ENCODE measurements at places on chromosomes 2 and 18.
A peak's percentile ranks its signal among the peaks of the same experiment; 100 is the strongest.

- no peak for DNase-seq
These were observed 245.0 kb upstream of the RAB6C start for GRCh38 chr2:129734343-129735034.

- DNase-seq: no peak
These were observed 158.9 kb downstream of the LDLRAD4 start for GRCh38 chr18:13377496-13377895.

DNA sequence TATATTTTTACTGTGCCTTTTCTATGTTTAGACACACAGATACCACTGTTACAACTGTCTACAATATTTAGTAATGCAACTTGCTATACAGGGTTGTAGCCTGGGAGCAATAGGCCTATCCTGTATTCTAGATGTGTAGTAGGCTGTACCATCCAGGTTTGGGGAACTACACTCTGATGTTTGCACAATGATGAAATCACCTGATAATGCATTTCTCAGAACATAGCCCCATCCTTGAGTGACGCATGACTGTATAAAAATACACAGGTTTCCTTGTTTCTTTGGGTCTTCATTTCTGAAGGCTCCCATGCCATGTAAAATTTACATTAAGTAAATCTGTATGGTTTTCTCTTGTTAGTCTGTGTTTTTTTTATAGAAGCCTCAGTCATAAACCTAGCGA lies 270.9 kb upstream of the SKOR2 start:
- no peak for DNase-seq

DNA sequence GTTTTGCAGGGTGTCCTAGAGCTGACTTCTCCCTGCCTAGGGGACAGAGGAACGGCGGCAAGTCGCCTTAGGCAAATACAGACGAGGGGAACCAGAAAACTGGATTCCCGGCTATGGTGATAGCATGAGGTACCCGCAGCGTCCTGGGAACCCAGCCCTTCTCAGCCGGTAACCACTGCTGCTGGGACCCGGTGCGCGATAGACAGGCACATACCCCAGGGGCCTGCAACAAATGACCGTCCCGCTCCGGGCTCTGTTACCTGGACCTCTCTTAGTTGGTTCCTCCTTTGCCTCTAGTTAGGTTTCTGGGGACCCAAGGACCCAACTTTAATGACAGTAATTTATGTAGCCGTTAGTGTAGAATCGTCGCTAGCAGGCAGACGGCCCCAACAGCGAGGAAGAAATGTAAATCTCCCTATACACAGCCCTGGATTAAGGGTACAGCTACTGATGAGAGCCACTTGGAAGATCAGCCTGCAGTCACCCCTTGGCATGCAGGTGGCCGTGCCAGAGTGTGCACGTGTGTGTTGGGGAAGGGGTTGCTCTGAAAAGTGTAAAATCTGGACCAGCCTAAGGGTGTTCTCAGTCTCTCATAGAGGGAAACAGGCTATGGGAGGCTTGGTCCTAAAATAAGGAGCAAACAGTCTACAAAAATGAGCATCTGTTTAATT lies 819 bp upstream of the SERPINE2 start:
- no peak for DNase-seq

- no peak for DNase-seq
These were observed 296.5 kb upstream of the GYPC start for GRCh38 chr2:126359494-126359893.

GRCh38 chr2:134564549-134564948 lies 154.3 kb downstream of the TMEM163 start:
- DNase-seq: no peak

- no peak for DNase-seq
These were observed 381.8 kb downstream of the MTX2 start for GRCh38 chr2:176650838-176651555.

DNA sequence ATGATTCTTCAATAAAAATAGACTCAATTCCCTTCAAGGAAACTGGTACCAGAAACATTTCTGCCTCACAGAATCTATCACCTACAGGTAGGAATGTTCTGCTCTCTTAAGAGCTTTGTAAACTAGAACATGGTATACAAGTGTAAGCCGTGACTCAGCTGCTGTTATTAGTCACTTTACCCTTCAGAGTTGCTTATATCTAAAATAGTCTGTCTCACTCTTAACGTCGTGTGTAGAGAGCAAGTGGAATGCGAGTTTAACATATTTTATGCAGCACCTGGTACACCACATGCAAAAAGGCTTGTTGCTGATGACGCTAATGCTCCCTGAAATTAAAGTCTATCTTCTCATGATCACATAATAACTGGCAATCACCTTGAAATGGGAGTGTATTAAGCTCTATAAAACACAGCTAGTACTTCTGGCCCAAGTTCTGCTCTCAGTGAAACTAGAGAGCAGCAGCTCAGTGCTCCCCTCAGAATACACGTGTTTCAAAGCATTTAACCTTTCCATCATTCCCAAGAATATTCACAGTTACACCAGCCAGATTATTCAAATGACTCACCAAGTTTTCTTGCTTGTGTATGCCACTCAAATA lies 420.0 kb downstream of the ZEB2 start:
- no peak for DNase-seq

GRCh38 chr2:133691336-133691735 lies 123.1 kb upstream of the NCKAP5 start:
- no peak for DNase-seq

- DNase-seq: no peak
These were observed 106.1 kb downstream of the IRS1 start for GRCh38 chr2:226693521-226693920.

- no peak for DNase-seq
These were observed 479.3 kb upstream of the NXPH2 start for GRCh38 chr2:139259422-139260051.

- DNase-seq: no peak
These were observed 169.2 kb upstream of the FHL2 start for GRCh38 chr2:105567996-105568494.

- no peak for DNase-seq
These were observed 7.8 kb downstream of the AGBL5 start for GRCh38 chr2:27059141-27059820.

GRCh38 chr2:121171625-121172119 lies 113.3 kb downstream of the TFCP2L1 start:
- DNase-seq: peak; percentile 28

- DNase-seq: no peak
These were observed 283.9 kb downstream of the SLC8A1 start for GRCh38 chr2:40168032-40168431.

DNA sequence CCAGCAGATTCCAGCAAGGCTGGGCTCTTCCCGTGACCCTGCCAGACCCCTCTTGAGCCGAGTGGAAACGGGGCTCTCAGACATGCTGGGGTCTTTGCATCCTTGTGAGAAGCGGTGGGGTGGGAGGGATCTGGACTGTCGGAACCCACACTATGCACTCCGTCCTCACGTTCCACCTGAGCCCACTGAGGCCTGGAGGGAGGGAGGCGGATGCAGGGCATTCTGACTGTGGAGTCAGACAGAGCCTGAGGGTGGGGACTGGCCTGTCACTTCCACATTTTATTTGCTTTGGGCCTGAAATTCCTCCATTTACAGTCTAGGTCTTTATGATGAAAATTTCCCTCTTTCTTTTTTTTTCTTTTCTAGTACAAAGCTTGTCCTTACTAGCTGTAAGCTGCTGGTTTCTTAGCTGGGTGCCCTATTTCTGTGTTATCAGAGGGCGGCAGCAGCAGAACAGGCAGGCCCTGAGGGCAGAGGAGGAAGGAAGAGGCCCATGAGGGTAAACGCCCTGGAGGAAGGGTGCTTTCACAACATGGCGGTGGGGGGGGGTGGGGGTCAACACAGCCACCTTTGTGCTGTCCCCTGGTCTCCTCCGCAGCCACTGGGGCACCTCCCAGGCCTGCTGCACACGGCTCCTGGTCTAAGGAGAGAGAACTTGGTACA lies 373.5 kb upstream of the MYT1L start:
- no peak for DNase-seq

DNA sequence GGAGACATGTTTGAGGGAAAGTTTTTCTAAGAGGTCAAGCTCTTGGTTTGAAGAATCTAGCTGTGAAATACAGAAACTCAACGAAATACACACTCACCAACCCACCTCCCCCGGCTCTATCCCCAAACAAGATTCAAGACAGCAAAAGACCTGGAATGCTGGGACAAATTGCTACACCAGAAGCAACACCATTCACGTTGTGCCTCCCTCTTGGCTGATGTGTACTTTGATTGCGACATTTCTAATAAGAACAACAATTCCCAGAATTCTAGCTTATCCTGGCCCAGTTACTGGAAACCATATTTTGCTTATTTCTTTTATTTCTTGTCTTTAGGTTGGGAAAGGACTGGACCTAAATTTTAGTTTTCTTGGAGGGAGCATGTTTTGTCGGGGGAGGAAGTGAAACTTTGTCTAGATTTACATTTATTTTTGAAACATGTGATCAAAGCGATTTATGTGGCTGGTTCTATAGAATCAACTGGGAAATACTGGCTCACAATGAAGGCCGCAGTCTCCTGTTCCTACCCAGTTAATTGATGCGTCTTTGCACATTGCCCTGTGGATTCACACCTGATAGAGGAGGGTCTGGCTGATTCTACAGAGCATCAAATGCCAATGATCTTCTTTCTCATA lies 29.6 kb upstream of the LPIN1 start:
- DNase-seq: no peak

DNA sequence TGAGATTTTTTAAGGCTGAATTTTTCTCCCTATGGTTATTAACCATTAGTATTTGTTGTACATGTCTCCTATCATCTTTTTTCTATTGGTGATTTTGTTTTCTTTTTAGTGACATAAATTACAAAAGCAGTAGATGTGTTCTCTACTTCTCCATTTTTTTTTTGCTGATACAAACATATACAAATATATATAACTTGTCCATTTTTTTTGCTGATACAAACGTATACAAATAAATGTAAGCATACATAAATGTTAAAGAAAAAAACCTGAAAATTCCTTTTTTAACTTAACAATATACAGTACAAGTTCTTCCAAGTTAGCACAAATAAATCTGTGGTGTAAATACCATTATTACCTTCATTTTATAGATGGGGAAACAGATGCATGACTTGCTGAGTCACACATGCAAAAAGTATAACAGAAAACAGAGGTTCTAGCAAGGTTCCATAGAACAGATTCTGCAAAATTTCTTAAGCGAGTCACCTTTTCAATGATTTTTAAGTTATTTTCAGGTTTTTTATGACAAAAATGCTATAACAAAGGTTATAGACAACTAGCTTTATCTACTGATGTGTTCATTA lies 2.1 kb downstream of the MSGN1 start:
- DNase-seq: no peak

GRCh38 chr18:61608316-61608715 lies 275.1 kb downstream of the CDH20 start:
- no peak for DNase-seq

DNA sequence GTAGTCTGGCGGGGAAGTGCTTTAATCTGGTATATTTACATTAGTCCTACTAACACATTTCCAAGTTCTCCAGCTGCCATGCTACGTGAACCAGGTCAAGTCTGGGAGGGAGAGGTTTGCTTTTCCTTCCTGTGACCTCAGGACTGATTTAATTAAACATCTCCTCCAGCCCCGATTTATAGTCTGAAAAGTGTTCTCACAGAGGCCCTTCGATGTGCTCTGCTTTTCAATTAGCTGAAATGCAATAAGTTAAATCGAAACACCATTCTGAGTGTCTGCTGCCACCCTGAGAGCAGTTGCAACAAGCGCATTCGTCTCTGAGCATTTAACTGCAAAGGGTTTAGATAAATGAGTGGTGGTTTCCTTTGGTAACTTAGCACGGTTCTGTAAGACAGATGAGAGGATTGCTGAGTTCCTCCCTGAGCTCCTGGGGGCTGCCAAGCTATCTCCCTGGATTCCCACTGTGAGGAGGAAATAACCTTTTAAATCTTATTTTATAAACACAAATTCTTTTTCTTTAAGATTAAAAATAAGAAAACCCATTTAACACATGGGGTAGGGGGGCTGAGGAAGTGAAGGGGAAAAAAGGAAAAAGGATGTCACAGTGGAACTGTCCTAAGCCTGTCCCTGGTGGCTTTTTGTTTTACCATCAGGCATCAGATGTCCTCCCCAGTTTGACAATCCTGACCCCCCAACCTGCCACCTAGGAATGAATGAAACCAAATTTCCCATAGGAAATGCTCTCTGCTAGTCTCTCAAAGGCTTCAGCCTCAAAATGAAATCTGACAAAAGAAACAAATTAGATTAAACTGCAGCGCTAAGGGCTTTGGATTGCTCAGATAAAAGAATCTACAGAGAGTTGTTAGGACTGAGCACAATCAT lies 56.5 kb upstream of the CREB1 start:
- peak; percentile 14 for DNase-seq

DNA sequence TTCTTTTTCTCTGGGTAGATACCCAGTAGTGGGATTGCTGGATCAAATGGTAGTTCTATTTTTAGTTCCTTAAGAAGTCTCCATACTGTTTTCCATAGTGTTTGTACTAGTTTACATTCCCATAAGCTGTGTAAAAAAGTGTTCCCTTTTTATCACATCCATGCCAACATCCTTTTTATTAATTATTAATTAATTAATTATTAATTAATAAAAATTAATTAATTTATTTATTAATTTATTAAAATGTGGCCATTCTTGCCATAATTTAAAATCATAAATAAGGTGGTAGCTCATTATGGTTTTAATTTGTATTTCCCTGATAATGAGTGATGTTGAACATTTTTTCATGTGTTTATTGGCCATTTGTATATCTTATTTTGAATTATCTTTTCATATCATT lies 234.3 kb upstream of the FBXO11 start:
- no peak for DNase-seq

GRCh38 chr2:26809211-26809610 lies 23.4 kb downstream of the CENPA start:
- DNase-seq: no peak

- DNase-seq: no peak
These were observed 318.7 kb downstream of the NOL4 start for GRCh38 chr18:33906046-33906445.

- no peak for DNase-seq
These were observed 10.0 kb upstream of the AGFG1 start for GRCh38 chr2:227461811-227462461.

GRCh38 chr2:177465400-177466138 lies 73.0 kb downstream of the AGPS start:
- no peak for DNase-seq

- DNase-seq: no peak
These were observed 56.9 kb downstream of the BCL2 start for GRCh38 chr18:63262369-63263335.

- no peak for DNase-seq
These were observed 5.6 kb upstream of the MBOAT2 start for GRCh38 chr2:9008951-9009664.

DNA sequence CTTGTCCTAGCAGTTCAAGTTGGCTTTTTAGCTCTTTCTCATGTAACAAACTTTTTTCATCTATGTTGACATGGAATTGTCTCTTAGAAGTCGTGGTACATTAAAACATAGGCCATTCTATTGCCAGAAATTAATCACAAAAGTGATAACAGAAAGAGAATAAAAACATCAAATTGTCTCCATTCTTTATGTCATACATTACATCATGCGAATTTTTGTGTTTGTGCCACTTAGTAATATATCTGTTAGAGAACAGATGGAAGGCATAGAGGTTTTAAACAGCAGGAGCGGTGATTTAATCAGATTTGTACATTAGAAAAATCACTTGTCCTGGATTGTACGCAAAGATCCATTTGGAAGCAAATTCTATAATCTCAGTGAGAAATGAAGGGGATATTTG lies 136.5 kb upstream of the CDH20 start:
- DNase-seq: no peak

GRCh38 chr18:56716692-56717146 lies 65.6 kb downstream of the WDR7 start:
- no peak for DNase-seq

GRCh38 chr2:241780939-241781569 lies 4.4 kb downstream of the GAL3ST2 start:
- no peak for DNase-seq

GRCh38 chr2:234730066-234730640 lies 221.7 kb upstream of the SH3BP4 start:
- DNase-seq: no peak
